ENCODE measurements at places on chromosomes 7 and 10. TPM values are rescaled to one million over a fixed set of nuclear protein-coding genes. Genes with fewer than 3 reads are reported as not detected.

DNA sequence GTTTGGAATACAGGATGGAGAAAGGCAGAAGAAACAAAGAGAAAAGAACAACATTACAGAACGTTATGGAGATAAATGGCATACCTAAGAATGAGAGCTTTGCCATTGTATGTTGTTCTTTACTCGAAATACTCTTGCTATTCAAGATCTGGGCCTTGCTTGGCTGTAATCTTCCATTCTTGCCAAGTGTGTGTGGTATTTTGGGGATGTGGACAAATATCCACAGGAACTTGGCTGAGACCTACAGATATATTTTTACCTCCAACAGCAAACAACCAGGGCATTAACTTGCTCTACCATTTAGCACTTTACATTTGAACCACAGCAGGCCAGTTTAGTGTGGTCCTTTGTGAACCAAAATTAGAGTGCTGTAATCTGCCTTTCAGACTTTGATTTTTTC lies 76.3 kb downstream of the DKK1 start:
- H3K27me3 ChIP-seq = no peaks in the 10 kb centered on the region
- peaks cover 9% of the 10 kb centered on the region for H3K4me1 ChIP-seq
- H3K4me3 ChIP-seq = no peak overlapping the region
- no peak overlapping the region for H3K27ac ChIP-seq
- DNase-seq = no peak
- H3K36me3 ChIP-seq = no peaks in the 10 kb centered on the region

DNA sequence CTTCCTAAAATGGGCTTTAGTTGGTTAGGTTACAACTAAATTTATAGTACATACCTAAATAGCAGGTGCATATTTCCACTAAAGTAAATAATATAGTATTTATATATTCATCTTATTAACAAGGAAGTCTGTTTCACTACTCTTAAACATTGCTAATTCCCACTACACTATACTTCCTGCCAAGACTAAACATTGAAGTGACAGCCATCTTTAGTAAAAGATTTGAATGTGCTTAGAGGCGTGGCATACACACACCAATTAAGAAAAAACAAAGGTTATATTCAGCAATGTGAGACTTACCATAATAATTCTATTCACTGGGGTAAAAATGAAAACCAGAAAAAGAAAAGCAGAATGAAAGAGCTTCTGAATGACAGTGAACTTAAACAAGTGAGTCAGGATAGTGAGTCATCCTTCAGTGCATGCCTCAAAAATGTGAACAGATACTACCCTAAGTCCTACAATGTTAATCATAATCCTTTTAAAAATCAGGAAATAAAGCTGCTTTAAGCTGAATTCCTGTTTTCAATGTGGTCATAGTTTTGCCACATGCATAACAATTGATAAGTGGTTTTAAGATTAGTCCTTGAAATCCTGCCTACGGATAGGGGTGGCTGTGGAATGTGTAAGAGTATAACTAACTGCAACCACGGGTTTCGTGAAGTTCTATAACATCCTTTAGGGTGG lies 59.4 kb downstream of the USP6NL start:
- peak overlapping the region; percentile 59 for H3K27ac ChIP-seq
- H3K4me1 ChIP-seq = peaks cover 26% of the 10 kb centered on the region
- H3K36me3 ChIP-seq = no peaks in the 10 kb centered on the region
- DNase-seq = peak; percentile 94

GRCh38 chr10:85513436-85513835 lies 853.2 kb downstream of the GRID1 start:
- no peak overlapping the region for H3K4me3 ChIP-seq
- H3K27me3 ChIP-seq = no peaks in the 10 kb centered on the region
- H3K27ac ChIP-seq = no peak overlapping the region
- no peaks in the 10 kb centered on the region for H3K36me3 ChIP-seq

DNA sequence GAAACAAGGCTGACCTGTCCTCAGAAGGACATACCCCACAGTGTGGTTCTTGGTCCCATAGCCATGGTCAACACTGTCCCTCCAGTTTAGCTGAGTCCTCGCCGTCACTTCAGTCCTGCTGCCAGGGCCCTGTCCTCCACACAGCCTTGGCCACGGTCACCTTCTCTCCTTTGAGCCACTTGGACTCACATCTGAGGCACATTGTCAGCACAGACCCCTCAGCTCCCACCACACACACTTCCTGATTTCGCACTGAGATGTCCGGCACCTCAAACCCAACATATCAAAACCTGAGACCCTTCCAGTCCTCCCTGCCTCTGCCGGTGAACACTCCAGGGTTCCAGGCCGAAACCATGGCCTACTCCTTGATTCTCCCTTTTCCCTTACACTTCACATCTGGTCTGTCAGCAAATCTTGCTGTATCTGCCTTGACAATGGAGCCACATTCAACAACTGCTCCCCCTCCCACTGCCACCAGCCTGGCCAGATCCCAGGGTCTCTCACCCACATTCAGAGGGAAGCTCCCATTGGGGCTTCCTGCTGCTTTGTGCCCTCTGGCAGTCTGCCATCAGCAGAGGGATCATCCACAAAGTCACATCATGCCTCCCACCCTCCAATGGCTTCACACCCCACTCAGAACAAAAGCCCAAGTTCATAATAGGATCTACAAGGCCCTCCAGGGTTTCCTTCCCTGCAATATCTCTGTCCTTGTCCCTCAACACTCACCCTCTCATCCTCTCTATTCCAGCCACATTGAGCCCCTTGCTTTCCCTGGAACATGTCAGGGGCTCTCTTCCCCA lies 219.6 kb upstream of the SHH start:
- DNase-seq = no peak
- no peaks in the 10 kb centered on the region for H3K36me3 ChIP-seq
- H3K27ac ChIP-seq = no peak overlapping the region

GRCh38 chr7:90681336-90682022 lies 85.4 kb downstream of the CDK14 start:
- DNase-seq = no peak
- H3K4me1 ChIP-seq = no peaks in the 10 kb centered on the region
- H3K27me3 ChIP-seq = no peaks in the 10 kb centered on the region
- no peak overlapping the region for H3K27ac ChIP-seq
- no peaks in the 10 kb centered on the region for H3K36me3 ChIP-seq

DNA sequence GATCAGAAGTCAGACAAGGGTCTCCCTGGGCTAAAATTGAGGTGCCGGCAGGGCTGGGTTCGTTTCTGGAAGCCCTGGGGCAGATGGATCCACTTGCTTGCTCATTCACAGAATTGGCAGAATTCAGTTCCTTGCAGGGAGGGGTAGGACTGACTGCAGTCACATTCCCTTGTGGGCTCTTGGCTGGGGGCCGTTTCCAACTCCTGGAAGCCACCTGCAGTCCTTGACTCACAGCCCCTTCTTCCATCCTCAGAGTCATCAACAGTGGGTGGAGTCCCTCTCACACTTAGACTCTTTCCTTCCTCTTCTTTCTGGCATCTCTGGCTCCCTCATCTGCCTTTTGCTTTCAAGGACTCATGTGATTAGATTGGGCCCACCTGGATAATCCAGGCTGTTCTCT lies 54.6 kb upstream of the NANOS1 start:
- H3K4me3 ChIP-seq = no peak overlapping the region
- no peaks in the 10 kb centered on the region for H3K36me3 ChIP-seq
- no peak for DNase-seq
- H3K27me3 ChIP-seq = no peaks in the 10 kb centered on the region

Gene CC2D2B
- total RNA-seq = 0.53 TPM

Gene SH2D4B
- total RNA-seq = not detected

Gene LMOD2
- total RNA-seq = not detected

Gene LRRC18
- not detected for total RNA-seq

Gene CRTAC1
- total RNA-seq = 0.72 TPM
